ENCODE measurements at places on chromosomes 2 and 18.

DNA sequence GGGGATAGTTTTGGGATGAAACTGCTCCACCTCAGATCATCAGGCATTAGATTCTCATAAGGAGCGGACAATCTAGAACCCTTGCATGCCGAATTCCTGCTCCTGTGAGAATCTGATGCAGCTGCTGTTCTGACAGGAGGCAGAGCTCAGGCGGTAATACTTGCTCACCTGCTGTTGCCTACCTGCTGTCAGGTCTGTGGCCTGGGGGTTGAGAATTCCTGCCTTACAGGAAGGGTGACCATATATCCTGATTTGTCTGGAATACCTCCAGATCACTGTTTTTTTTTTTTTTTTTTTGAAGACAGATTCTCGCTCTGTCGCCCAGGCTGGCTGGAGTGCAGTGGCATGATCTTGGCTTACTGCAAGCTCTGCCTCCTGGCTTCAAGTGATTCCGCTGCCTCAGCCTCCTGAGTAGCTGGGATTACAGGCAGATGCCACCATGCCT lies 21.7 kb downstream of the ACSL3 start:
- no peak for DNase-seq

- DNase-seq, result no peak
Observed at GRCh38 chr18:79784965-79785770, 12.6 kb upstream of the KCNG2 start.

DNA sequence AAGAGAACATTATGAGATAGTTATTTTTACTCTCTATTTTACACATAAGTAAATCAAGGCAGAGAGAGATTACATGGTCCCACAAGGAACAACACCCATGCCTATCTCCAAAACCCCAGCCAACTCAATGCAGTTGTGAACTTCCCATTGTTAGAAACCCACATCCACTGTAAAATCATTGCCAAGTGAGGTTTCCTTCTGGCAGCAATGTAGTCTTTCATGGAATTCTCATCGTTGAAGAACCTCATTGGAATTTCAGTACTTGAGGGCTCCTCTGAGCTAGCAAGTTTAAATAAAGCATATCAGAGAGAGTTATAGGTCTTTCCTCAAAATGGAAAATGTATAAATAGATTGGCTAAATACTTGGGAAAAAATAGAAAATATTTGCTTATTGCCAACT lies 105.2 kb downstream of the RAD51AP2 start:
- no peak for DNase-seq

GRCh38 chr2:98911376-98912154 lies 24.5 kb downstream of the CRACDL start:
- no peak for DNase-seq

DNA sequence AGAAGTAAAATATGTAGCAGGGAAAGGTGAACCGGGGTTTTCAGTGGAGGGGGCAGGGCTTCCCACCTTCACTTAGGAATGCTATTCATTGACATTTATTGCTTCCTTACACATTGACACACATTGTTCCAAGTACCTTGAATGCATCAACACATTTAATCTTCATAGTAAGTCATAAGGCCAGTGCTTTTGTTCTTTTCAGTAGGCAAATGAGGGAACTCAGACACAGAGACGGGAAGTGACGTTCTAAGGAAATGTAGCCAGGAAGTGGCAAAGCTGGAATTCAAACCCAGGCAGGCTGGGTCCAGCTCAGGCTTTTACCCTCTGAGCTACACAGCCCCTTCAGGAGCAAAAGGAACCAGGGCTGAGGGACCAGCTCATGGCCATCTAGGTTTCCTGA lies 20.7 kb downstream of the BMP10 start:
- no peak for DNase-seq

DNA sequence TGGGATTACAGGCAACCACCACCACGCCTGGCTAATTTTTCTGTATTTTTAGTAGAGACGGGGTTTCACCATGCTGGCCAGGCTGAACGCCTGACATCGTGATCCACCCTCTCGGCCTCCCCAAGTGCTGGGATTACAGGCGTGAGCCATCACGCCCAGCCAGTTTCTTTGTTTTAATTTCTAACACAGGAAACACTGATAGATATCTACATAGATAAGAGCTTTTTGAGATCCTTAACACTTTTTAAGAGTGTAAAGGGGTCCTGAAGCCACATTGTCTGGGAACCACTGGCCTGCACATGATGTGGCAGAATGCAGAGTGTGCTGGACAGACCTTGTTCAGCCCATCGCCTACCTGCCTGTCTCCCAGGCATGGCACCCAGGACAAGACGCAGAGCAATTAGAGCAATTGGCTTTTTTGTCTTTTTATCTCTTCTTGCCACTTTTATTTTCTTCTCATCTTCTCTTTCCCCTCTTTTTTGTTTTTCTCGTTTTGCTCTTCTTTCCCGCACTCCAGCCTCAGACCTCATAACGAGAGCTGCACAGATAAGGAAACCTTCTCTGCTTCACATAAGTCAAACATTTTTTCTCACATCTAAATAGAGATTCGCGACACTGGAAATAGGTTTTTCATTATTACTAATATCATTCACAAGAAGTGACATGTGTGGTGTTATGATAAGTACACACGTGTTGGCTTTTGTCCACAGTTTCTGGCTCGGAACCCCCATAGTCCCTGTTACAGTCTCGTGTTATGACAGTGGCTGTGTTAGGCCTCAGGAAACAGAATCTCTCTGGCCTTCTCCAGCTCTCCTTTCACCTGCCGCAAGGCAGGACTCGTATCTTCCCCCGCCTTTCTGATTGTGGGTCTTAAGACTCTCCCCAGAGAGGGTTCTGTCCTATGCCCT lies 25.2 kb upstream of the GPR55 start:
- DNase-seq, result no peak

DNA sequence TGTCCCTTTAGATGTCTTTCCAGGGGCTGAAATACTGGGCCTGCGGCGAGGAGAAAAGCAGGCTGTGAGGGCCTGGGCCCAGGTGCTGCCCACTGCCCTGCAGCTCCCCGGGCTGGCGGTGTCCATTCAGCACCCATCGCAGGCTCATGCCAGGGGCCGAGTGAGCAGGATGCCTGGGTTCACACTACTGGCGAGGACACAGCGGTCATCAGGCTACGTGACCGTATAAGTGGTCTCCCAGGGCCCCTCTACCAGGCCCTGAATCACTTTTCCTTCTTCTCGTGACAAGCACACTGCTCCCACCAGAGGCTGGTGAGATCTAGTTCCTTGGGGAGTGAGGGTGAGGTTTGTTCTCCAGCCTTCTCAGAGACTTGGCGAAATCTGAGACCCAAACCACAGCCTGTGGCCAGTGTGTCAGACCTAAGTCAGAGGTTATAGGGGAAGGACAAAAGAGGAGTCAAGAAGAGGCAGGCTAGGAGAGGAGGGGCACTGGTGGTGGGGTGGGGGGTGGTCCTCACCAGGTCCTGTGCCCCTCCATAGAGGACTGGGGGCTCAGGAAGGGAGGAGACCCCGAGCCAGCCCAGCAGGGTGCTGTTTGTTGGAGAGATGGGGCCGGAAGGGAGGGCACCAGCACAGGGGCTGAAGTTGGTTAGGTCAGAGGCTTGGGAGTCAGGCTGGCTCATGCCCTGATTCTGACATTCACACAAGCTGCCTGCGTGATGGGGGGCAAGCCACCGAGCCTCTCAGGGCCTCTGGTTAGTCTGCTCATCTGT lies 6.6 kb upstream of the SEMA4C start:
- DNase-seq, result no peak

- DNase-seq, result no peak
Observed at GRCh38 chr2:217652761-217653639, 349.8 kb downstream of the TNS1 start.

- no peak for DNase-seq
Observed at GRCh38 chr2:9993488-9994165, 42.1 kb downstream of the GRHL1 start.

DNA sequence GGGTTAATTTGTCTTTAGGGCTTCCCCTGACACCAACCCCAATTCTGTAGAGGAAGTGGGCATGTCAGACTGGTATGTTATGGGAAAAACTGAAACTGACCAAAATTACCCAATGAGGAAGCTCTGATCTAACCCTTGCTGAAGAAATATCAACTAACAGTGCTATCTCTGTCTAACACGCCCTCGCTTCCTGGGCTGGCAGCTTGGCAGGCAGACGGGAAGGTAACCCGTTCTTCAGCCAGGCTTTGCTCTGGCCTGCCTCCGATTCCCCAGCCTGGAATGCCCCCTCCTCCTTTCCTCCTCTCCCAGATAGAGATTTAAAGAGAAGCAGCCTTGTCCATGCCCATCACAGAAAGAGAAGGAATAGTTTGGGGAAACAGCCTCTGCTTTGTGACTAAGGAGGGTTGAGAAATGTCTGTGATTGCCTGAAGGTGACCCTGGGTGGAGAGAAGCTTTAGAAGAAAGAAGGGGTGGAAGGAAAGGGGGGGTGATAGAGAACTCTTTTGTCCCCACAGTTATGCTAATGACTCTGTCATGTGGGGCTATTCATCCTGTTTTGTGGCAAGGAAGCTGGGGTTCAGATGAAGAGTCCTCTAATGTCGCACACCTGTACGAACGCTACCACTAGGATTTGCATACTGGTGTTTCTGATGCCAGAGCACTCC lies 15.4 kb downstream of the HK2 start:
- peak; percentile 6 for DNase-seq

- no peak for DNase-seq
Observed at GRCh38 chr2:238777369-238778067, 70.4 kb upstream of the TWIST2 start.

DNA sequence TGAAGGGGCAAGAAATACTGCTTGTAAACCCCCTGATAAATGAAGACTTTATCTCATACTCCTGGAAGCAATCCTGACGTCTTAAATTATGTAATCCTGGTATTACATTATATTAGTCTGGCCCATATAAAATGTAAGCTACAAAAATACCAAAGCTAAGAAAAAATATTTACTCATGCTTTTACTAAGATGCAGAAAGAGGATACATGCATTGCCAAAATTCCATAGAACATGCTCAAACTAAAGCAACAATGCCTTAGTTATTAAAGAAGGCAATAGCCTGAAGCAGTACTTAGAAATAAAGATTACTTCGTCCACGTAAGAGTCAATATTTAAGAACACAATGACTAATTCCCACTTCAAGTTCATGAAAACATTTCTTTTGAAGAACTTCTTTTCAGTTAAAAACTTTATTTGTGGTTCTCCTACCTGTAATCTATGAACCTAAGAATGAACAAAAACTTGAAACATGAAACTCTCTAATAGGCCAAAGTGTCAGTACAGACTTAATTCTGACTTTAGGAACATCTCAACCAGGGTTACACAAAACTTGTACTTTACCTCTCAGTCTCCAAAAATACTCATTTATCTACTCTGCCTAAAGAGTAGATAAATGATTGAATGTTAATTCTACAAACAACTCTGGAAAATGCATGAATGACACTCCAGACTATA lies 117.3 kb downstream of the THADA start:
- no peak for DNase-seq

DNA sequence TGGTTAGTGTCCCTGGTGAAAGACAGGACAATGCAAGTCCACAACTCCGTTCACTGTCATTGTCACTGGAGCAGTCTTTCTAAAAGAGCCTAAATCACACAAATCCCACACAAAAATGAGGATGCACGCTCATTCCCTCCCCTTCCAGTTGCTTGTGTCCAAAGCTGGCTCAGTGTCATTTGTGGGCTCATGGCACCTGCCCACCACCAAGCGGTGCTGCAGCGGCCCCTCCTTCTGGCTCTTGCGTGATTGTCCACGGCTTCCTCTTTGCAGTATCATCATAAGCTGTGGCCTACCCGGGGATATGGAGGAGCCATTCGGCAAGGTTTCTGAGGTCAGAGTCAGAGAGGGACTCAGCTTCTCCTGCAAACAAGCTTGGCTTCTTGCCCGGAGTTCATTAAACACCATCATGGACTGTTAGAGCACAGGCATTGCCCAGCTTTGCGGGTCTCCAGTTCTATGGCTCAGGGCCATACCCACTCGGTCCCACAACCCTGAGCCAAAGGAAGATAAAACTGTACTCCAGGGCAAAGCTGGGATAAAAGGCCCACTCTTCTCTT lies 179.4 kb upstream of the AGAP1 start:
- no peak for DNase-seq

GRCh38 chr2:219446101-219446504 lies 11.5 kb downstream of the SPEG start:
- no peak for DNase-seq

DNA sequence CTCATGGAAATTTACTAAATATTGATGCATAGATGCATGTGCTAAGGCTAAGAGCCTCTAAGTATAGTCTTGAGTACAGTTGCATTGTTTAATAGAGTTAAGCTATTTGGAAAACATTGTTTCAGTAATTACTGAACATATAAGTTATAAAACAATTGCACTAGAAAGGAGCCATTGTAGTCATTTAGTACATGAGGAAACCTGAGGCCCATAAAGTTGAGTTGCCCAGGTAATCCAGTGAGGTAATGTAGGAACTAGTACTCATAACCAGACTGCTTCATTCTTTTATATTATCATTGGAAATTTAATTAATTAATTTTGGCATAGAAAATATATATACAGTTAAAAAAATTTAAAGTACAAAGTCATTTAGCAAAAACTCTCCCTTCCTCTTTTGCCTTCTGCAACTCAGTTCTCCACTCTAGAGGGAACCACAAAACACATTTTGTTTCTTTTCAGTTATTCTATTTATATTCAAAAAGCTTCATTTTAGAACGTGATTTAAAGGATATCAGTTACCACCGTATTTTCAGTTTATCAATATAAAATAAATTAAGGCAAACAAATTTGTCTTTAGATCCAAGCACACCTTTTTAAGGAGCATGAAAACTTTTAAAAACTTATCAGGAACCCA lies 27.8 kb upstream of the TBR1 start:
- DNase-seq, result no peak

DNA sequence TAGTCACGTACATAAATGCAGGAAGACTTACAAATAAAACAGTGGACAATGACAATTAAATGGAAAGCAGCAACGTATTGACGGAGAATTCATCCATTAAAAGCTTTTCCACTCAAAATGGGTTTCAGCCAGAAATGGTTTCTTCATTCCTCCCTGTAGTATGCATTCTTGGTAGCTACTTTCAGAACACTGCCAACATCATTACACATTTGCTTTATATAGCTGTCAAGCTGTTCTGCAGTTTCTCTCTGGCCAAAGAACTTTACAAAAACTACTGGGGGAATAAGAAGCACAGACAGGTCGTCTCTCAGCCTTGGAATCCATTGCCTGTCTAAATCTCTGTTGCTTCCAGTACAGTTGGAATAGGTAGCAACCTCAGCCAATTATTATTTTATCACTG lies 84.1 kb upstream of the NCKAP5 start:
- DNase-seq, result no peak

GRCh38 chr18:58727776-58728500 lies 56.7 kb downstream of the MALT1 start:
- no peak for DNase-seq

- no peak for DNase-seq
Observed at GRCh38 chr2:138997856-138998517, 217.8 kb upstream of the NXPH2 start.

- DNase-seq, result no peak
Observed at GRCh38 chr2:118993392-118993752, 51.4 kb downstream of the MARCO start.

DNA sequence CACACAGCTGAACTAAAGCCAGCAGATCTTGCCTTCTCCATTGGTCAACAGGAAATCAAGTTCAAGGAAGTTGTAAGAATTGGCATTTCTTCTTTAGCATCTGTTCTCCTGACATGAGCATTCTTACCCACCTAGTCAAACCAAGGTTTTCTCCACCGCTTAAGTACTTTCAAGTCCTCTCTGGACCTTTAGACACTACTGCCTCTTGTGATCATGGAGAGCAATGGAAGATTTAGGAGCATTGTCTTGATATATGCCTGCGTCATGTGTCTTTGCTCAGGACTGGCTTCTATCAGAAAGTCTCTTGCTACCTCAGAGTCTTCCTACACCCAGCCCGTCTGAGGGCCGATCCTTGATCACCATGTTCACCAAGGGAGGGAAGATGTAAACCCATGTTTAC lies 262.2 kb downstream of the PHLPP1 start:
- DNase-seq, result no peak
